ENCODE measurements at places on chromosomes 6 and 20.

DNA sequence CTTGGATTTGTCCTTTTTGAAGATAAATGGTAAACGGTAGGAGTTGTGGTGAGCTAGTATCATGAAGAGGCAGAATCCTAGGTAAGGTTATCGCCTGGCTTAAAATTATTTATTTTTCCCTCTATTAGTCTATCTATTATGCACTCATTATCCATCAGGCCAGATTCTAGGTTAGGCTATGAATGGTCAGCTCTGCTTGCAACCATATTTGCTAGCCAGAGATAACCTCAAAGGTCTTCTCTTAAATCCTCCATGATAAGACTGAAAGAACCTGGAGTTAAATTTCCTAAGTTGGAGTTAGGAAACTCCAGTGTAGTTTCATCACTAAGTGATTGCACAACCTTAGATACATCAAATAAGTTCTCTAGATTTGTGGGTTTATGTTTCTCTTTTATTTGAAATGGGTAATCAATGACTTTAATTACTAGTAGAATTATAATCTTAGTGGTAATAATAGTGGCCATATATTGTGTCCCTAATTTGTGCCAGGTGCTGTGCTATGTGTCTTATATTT is 302.1 kb upstream of the RUNX2 start:
- no peaks in the 10 kb centered on the region for H3K27me3 ChIP-seq
- H3K4me1 ChIP-seq: peaks cover 18% of the 10 kb centered on the region
- H3K27ac ChIP-seq: no peak overlapping the region
- no peak overlapping the region for H3K4me3 ChIP-seq
- no peak for DNase-seq

GRCh38 chr20:57950764-57951485 is 241.1 kb upstream of the PMEPA1 start:
- no peak for DNase-seq
- H3K4me1 ChIP-seq: no peaks in the 10 kb centered on the region
- H3K4me3 ChIP-seq: no peak overlapping the region
- no peaks in the 10 kb centered on the region for H3K36me3 ChIP-seq
- no peaks in the 10 kb centered on the region for H3K27me3 ChIP-seq

- peaks cover 11% of the 10 kb centered on the region for H3K4me1 ChIP-seq
- H3K27ac ChIP-seq: no peak overlapping the region
- H3K27me3 ChIP-seq: no peaks in the 10 kb centered on the region
- no peak overlapping the region for H3K4me3 ChIP-seq
- DNase-seq: no peak
- peaks cover 2% of the 10 kb centered on the region for H3K36me3 ChIP-seq
Observed at GRCh38 chr20:5657190-5657875, 92.9 kb upstream of the SHLD1 start.

DNA sequence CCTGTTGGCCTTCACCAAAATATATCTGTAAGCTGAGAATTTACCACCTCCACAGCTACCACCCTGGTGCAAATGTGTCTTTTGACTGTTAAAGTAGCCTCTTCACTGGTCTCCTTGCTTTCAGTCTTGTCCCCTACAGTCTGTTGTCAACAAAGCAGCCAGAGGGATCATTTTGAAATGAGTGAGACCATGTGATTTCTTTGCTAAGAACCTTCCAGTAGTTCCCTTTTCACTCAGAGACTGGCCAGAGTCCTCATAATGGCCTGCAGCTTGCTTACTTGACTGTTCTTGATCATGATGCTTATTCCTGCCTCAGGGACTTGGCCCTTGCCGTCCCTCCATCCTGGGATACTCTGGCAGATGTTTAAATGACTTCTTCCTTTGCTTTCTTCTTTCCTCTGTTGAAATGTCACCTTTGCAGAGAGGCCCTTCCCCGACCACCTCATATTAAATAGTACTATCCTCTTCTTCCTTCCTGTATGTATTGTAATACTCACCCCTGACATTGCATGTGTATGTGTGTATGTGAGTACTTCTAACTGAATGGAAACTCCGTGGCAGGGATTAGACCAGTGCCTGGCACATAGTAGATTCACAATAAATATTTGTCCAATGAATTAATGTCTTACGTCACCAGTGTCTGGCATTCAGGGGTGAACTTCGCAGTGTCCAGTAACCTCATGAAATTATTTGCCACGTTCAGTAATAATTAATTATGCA is 5.0 kb downstream of the MANBAL start:
- H3K4me1 ChIP-seq: peaks cover 53% of the 10 kb centered on the region
- H3K4me3 ChIP-seq: no peak overlapping the region
- no peak for DNase-seq
- no peaks in the 10 kb centered on the region for H3K27me3 ChIP-seq

DNA sequence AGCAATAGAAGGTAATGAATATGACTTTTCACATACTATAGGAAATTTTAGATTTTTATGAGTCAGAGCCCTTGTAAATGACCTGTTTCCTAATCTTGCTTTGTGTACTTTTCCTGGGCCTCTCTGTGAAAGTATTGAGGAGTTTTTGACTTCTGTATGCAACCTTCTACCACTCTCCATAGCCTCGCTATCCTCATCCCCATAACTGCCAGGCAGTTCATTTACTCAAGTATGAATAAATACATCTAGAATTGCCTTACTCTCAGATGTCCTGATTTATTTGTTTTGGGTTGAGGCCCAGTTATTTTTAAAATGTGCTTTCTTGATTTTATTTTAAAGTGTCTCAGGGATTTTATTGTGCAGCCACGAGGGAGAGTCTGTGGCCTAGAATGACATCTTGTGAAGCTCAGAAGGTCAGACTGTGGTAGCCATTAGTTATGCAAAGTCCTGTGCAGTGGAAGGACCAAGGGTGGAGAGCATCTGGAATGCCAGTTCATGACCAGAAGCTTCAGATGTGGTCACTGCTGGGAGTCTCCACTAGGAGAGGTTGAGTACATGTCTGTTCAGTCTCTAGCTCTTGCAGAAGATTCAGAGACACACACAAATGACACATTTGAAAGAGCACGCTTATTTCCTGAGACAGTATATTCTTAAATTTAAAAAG is 346.2 kb upstream of the IMPG1 start:
- no peaks in the 10 kb centered on the region for H3K4me1 ChIP-seq
- DNase-seq: no peak

DNA sequence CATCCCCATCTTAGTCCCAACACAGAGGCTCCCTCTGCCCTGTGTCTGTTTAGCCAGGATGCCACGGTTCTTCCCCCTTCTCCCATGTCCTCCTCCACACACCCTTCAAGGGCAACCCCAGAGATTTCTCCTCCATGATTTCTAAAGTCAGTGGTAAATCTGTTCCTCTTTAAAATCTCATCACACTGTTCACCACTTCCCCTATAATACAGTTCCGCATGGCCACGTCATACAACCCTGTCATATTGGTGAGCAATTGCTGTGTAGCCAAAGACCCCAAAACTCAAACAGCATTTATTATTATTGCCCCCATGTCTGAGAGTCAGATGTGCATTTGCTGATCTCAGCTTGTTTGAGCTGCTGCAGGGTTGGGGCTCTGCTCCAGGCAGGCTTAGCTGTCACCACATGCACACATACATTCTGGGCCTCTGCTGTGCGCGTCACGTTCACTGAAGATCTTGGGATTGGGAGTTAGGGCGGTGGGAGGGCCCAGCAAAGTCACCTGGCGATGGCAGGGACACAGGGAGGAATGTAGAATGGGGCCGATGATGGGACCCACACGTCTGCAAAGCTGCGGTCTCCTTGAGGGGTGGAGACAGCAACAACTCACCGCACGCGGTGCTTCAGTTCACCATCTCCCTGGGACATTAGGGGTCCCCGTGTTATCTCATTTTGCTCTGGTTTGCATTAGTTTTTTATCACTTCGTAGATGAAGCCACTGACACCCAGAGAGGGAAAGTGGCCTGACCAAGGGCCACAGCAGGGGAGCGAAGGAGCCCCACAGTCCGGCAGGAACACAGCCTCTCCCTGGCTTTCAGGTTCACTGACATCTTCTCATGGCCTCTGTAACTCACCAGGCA is 36.9 kb upstream of the CD93 start:
- no peaks in the 10 kb centered on the region for H3K36me3 ChIP-seq
- no peak for DNase-seq
- H3K27ac ChIP-seq: no peak overlapping the region
- H3K4me3 ChIP-seq: no peak overlapping the region
- H3K4me1 ChIP-seq: no peaks in the 10 kb centered on the region

GRCh38 chr6:63724721-63725120 is 89.1 kb downstream of the PHF3 start:
- no peak overlapping the region for H3K27ac ChIP-seq
- H3K4me3 ChIP-seq: no peak overlapping the region
- no peaks in the 10 kb centered on the region for H3K4me1 ChIP-seq
- H3K27me3 ChIP-seq: no peaks in the 10 kb centered on the region
- H3K36me3 ChIP-seq: no peaks in the 10 kb centered on the region

DNA sequence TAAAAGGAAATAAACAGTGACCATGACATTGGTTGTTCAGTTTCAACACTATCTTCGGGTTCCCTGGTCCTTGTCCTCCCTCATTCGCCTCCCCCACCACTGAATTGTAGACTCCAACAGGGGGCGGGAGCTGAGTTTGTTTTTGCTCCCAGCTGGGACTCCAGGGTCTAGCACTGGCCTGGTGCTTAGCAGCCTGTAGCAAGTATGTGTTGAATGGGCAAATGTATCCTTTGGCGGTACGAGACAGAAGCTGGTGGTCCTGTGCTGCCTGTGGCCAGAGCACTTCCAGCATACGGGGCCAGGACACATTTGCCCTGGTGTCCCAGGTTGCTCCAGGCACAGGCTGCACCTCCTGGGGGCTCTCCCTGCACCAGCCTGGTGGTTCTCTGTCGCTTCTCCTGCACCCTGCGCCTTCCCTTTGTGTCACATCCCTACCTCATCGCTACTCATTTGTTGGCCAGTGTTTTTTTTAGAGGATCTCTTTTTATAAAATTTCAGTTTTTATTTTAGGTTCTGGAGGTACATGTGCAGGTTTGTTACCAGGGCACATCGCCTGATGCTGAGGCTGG is 40.1 kb downstream of the PHACTR3 start:
- peak; percentile 11 for DNase-seq
- peaks cover 5% of the 10 kb centered on the region for H3K27me3 ChIP-seq
- H3K27ac ChIP-seq: no peak overlapping the region

GRCh38 chr20:4295226-4295625 is 279.9 kb upstream of the RNF24 start:
- no peaks in the 10 kb centered on the region for H3K4me1 ChIP-seq
- no peak overlapping the region for H3K27ac ChIP-seq
- DNase-seq: no peak
- no peak overlapping the region for H3K4me3 ChIP-seq

DNA sequence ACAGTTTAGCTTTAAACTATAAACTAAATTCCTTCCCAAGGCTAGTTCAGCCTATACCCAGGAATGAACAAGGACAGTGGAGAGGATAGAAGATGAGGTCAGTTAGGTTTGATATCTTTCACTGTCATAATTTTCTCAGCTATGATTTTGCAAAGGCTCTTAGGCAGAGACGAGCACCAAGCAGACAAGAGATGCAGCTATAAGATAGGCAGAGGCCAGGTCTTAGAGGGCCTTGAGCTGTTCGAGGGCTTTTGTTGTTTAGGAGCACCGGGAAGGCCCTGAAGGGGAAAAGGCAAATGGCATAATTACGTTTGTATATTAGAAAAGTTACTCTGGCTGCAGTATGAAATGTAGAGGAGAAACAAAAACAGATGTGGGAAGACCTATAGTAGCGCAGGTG is 59.8 kb downstream of the DOP1A start:
- H3K27me3 ChIP-seq: no peaks in the 10 kb centered on the region
- H3K27ac ChIP-seq: no peak overlapping the region
- no peaks in the 10 kb centered on the region for H3K4me1 ChIP-seq
- no peak for DNase-seq
- H3K36me3 ChIP-seq: peaks cover 51% of the 10 kb centered on the region

GRCh38 chr6:104252276-104252675 is 607.4 kb downstream of the HACE1 start:
- no peak overlapping the region for H3K4me3 ChIP-seq
- H3K27ac ChIP-seq: no peak overlapping the region
- no peaks in the 10 kb centered on the region for H3K4me1 ChIP-seq
- no peaks in the 10 kb centered on the region for H3K27me3 ChIP-seq

- H3K4me1 ChIP-seq: no peaks in the 10 kb centered on the region
- no peaks in the 10 kb centered on the region for H3K27me3 ChIP-seq
- no peak for DNase-seq
- H3K27ac ChIP-seq: no peak overlapping the region
Observed at GRCh38 chr6:48736501-48737206, 625.7 kb upstream of the PTCHD4 start.

- peaks cover 51% of the 10 kb centered on the region for H3K27me3 ChIP-seq
- no peak for DNase-seq
- H3K36me3 ChIP-seq: no peaks in the 10 kb centered on the region
Observed at GRCh38 chr6:156402227-156402626, 375.0 kb upstream of the ARID1B start.

DNA sequence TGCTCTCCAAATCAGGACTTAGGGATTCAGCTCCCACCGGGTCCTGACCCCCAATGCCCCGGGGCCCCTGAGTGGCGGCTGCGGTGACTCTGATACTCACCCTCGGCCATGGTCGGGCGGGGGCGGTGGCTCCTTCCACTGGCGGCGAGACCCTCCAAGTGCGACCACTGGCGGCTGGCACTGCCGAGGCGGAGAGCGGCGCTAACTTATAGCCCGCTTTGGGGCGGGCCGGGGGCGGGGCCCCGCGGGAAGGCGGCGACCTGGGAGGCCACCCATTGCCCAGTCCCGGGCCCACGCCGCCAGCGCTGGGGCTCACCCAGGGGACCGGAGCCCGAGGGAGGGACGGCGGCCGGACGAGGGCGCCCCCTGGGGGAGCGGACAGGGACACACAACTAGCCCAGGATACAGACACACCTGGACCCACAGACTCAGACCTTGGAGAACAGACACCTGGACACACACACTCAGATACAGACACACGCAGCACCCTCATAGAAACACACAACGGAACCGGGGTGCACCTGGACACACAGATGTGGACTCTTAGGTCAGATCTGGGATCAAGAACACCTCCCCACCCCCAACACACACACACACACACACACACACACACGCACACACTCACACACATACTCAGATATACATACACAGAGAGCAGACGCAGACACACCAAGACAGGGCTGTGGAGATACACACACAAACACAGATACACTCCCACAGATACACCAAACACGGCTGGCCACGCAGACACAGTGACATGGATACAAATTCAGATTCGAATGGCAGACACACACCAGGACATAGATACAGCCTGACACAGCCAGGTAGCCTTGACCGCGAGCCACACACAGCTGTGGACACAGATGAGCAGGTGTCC is at the start of gene TGM2:
Gene TGM2, minus strand, starts transcription at position 182 of the 877 bp plus-strand sequence. Its CDS starts 72 bp downstream, at position 110.
- H3K27ac ChIP-seq: no peak within 1 kb of the TSS
- H3K27me3 ChIP-seq: peaks cover 24% of the 10 kb centered on the region
- no peaks in the 10 kb centered on the region for H3K36me3 ChIP-seq

- no peaks in the 10 kb centered on the region for H3K27me3 ChIP-seq
- H3K36me3 ChIP-seq: no peaks in the 10 kb centered on the region
- peaks cover 8% of the 10 kb centered on the region for H3K4me1 ChIP-seq
- no peak overlapping the region for H3K27ac ChIP-seq
Observed at GRCh38 chr6:14882394-14883026, 363.4 kb upstream of the JARID2 start.

DNA sequence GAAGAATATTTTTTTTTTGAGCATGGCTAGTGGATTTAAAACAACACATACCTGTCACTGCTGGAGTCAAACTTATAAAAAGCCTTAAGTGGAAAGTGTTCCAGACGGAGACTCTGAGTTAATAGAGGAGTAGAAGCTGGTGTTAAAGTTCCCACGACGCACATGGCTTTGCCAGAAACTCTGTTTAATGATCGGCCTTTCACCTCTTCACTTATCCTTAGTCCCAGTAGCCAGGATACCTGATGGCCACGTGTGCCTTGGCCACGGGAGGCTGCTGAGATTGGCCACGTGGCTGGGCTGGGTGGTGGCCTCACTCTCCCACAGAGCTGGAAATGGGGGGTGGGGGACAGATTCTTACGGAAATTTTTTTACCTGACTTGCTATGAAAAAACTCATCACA is 333.1 kb downstream of the ZFAND3 start:
- H3K27me3 ChIP-seq: no peaks in the 10 kb centered on the region
- H3K36me3 ChIP-seq: no peaks in the 10 kb centered on the region
- no peaks in the 10 kb centered on the region for H3K4me1 ChIP-seq
- H3K4me3 ChIP-seq: no peak overlapping the region
- no peak for DNase-seq

Measured in activated CD8-positive, alpha-beta memory T cell treated with anti-CD3 and anti-CD28 coated beads, Interleukin-2, amount 10 ng/mL, durations not matched to agents 7 days and 5 days (primary cell).